ENCODE measurements at places on chromosomes 5 and 9.

- DNase-seq: peak; percentile 64
Observed at GRCh38 chr5:112737070-112737462, 619 bp upstream of the APC start.

- DNase-seq: no peak
Observed at GRCh38 chr9:14081745-14082144, 232.2 kb downstream of the NFIB start.

DNA sequence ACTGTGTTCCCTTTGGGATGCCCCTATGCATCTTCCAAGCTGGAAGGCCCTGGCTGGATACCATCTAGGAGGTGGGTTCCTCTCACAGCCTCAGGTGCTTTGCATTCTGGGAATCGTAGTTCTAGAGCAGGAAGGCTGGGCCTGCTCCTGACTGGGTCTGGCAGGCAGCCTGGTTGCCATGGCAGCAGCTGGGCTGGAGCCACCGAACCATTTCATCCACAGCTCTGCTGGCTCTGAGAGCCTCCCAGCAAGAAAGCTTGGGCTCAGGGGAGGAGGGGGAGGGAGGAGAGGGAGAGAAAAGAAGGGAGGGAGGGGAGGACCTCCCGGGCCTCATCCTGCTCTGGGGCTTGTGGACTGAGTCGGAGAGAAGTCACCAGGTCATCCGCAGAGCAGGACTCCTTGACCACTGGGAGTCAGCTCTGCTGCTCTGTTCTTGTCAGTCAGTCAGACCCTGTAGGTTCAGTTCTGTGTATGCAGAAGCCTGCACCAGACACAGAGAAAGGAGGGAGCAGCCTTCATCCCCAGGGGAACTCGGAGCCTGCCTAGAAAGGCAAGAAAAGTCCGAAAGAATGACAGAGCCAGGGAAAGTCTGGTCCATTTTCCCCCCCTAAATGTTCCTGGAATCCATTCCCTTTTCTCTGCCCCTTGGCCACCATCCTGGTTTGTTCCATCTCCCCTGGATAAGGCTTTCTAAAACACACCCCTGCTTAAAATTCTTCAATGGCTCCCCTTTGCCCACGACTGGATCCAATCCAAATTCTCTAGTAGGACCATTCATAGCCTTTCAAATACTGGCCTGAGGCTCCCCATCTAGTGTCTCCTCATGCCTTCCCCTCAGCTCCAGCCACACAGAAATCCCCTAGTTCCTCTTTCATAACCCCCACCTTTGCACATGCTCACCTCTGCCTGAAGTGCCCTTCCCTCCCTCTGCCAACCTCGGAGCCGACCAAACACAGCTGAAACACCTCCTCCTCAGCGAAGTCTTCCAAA lies 65.4 kb upstream of the ARAP3 start:
- no peak for DNase-seq

GRCh38 chr5:439636-440035 lies 3.3 kb upstream of the EXOC3 start:
- no peak for DNase-seq

DNA sequence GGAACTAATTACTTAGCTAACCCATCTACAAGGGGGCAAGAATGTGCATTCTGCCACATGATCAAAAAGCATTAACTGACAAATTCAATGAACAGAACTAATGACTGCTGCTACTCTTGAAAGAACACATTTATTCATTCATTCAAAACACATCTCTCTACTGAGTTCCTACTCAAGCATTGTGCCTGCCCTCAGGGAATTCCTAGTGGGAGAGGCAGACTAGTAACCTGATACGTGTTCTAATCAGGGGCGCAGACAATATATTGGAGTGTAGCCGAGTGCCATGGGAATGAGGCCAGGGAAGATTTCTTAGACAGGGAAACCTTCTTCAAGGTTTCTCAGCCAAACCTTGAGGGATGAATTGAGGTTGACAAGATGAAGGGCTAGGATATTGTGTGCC lies 56.7 kb upstream of the PAPPA start:
- no peak for DNase-seq

DNA sequence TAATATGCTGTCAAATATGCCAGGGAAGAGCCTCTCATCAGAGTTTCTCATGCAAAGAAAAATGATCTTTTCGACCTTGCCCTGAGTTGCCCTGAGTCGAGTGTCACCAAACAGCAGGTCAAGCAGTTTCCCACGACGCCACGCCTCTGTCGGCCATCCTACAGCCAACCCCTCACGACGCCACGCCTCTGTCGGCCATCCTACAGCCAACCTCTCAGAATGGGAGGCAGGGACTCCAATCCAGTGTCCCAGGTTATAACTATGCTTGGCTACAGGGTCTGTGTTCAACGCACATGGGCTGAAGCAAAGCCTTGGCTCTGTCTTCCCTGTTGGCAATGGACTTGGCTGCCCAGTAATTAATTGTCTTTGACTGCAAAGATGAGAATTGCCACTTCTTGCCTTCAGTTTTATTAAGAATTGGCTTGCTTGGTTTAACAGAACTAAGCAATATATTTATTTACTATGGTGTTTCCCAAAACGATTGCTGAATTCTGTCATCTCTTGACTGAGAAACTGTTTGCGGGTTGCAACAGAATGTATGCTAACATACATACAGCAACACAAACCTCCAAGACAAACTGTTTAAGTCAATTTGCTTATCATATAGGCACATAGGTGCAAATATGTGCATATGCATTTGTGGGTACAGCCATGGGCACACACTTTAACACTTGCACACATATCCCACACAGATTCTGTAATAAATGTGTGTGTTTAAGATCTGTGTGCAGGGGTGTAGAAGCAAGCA lies 352.9 kb downstream of the GLIS3 start:
- DNase-seq: no peak

GRCh38 chr9:32863291-32863690 lies 80.0 kb downstream of the TMEM215 start:
- DNase-seq: no peak

- DNase-seq: peak; percentile 71
Observed at GRCh38 chr5:159021901-159022556, 77.7 kb downstream of the EBF1 start.

DNA sequence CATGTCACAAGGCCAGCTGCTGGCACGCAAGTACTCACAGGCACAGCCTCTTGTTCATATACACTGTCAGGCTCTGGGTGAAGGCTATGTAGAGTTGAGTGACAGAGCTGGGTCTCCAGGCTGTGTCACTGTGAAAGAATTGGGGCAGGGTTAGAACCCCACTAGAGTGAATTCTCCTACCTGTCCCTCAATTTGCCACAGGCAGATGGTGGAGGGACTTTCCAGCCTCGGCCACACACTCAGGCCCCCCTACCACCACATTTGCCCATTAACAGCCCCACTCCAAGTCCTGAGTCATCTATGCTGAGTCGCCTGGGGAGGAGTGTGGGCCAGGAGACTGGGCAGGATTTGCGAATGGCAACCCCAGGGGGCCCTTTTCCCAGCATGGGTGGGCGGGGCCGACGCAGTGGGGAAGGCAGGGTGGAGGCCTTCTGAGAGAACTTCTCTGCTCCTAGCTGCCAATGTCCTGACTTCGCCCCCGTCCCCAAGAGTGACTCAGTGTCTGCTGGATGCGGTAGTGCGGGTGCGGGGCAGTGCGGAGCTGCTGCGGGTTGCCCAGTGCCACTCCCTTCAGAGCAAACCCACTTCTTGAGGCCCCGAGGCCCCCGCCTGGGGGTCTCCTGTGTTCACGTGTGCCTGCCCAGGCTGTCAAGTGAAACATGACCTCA lies 50.3 kb upstream of the PSD2 start:
- DNase-seq: peak; percentile 72

DNA sequence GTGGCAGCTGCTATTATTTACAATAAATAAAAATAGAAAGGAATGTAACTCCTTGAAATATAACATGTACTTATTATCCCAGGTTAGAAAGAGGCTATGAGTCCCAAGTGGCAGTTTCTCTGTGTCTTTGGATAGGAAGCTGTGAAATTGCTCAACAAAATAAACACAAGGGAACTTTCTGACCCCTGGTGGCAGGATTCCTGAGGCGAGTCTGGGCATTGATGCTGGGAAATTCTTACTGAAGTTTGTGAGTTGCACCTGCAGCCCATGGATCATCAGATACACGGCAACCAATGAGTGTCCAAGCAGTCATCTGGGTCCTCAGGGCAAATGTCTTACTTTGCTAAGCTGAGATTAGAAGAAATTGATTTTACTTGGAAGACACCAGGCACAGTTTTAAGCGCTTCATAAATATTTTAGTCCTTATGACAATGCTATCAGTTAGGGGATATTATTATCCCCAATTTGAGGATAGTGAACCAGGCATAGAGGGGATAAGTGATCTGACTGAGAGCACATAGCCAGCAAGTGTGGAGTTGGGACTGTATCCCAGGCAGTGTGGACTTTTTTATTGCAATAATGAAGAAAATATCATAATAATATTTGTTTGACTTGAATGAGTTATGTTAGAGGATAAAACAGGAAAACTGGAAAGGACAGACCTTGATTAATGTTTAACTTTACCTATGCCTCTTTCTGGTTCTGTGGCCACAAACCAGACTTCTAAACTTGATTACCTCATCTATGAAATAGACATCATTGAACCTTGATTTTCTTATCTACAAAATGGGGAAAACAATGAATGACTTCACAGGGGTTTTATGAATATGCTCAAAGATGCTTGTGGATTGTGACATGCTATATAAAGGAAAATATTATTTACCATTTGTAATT lies 265.5 kb upstream of the ADAMTSL1 start:
- DNase-seq: no peak

DNA sequence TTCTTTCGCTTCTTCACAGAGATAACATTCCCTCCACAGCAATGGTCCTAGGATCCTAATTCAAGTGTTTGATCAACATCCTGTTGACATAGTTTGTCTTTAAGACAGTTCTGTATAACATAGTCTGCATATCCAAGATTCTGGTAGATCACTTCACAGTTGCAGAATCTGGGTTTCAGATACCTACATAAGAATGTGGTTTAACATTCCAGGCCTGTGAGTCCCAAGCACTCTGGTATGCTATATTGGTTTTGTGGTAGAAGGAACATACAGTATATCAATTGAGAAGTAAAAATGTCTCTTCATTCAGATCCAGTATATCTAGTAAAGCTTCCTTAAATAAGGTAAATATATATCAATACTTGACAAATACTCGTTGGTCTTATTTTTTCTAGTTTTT lies 914.2 kb upstream of the CDH6 start:
- DNase-seq: no peak

DNA sequence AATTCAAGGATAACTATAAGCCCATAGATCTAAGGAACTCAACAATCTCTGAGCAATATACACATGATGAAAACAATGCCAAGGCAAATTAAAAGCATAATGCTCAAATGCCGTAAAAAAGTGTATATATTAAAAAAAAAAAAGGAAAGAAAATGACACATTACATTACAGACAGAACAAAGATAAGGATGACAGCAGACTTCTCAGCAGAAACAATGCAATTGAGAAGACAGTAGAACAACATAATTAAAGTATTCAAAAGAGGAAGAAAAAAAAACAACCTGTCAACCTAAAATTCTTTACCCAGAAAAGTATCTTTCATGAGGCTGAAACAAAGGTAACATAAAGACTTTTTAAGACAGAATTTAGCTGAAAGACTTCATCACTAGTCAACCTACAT lies 591.7 kb downstream of the ZNF608 start:
- no peak for DNase-seq

DNA sequence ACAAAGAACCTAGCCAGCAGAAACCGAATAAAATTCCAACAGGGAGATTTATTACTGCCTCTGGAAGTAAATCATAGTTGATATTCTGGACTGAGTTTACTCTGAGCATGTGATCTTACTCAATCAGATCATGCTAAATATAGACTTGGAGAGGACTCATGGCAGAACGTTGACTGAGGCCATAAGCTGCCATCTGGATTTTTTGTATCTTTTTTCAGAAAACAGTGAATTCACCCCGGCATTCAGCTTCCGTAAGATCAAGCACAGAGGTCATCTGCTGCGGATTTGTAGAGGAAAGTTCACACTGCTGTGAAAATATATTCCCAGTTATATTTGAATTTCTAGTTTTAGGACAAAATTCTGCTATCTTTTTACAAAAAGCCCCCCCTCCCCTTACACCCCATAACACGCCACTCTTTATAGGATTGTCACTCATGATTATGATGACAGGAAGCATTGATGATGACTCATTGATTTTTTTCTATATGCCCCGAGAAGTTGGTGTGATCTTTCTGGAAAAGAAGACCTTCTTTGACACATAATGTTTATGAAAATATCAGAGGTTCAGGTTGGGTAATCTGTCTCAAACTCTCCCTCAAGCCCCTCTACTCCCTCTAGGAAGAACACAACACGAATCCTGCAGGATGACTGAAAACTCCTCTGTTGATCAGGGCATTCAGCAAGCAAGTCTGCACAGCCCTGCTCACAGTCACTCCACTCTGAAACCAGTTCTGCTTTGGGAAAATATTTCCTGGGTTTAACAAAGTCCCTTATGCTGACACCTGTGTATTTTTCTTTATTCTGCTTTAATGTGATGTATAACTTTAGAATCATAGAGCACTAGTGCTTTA lies 70.8 kb downstream of the NXNL2 start:
- no peak for DNase-seq

GRCh38 chr5:35679357-35679756 lies 61.7 kb downstream of the SPEF2 start:
- DNase-seq: no peak

DNA sequence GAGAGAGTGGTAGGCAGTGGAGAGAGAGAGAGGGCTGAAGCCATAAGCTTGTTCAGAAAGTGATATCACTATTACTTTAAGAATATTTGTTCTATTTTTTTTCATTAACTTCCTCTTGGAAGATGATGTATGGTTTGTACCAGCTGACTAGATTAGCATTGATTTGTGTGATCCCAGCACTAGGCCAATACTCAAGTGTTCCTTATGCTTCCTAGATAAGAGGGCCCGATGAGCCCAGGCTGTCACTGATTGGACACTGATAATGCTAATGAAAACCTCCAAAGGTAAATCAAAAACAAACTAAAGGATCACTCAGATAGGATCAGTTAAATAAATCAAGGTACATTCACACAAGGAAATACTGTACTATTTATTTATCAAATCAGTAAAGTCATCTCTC lies 52.7 kb upstream of the OTULINL start:
- no peak for DNase-seq

DNA sequence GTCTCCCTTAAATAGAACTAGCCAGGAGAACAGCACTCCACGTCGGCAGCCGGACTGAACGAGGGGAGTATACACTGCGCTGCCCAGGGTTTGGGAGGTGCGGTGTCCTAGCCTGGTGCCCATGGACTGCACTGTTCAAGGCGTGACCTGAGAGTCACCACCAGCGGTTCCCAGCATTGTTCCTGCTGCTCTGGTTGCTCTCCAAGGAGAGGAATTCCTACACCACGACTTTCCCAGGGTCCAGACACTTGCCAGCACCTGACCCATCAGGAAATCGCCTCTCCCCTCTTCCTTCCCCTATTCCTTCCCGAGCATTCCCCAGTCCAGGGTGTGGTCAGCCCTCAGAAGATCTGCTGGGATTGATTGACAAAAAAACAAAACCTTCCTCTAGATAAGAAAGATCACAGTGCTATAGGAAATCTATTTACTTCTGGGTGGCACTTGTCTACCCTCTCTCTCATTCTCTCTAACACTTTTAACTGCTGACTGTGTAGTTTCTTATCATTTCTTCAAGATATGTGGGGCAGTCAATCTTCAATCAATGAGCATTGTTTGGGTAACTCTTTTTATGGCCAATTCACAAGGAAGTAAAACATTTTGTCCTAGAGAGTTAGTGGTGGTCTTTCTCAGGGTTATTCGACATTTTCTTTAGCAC lies 297.8 kb upstream of the ACTBL2 start:
- DNase-seq: no peak
